Activated CD8-positive, alpha-beta T cell treated with anti-CD3 and anti-CD28 coated beads, Interleukin-2, amount 10 ng/mL, durations not matched to agents 7 days and 5 days (primary cell): ENCODE measurements at places on chromosomes 6 and 20. TPM values are rescaled to one million over a fixed set of nuclear protein-coding genes. Genes with fewer than 3 reads are reported as not detected.

- H3K4me3 ChIP-seq = no peak overlapping the region
- H3K36me3 ChIP-seq = peaks cover 37% of the 10 kb centered on the region
- peaks cover 5% of the 10 kb centered on the region for H3K4me1 ChIP-seq
Observed at GRCh38 chr20:44481719-44482416, 6.2 kb downstream of the TTPAL start.

GRCh38 chr20:873875-874607 lies 40.5 kb downstream of the FAM110A start:
- H3K4me3 ChIP-seq = no peak overlapping the region
- DNase-seq = no peak
- H3K27ac ChIP-seq = no peak overlapping the region
- H3K4me1 ChIP-seq = peaks cover 9% of the 10 kb centered on the region
- H3K36me3 ChIP-seq = no peaks in the 10 kb centered on the region

DNA sequence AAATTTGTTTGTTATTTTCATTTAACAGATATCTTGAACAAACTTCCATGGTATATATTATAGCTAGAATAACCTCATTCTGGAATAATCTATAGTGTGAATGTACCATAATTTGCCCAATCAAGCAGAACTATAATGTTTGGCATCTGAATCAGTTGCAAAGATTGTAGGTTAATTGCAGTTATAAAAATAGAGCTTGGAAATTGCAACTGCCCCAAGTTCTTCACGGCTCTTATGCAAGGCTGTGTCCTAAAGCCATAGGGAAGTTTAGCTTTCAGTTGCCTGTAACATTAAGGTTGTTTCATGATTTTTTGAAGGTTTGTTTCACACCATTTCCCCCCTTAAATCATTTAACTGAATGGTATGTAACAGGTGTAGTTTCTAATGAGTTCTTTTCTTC lies 19.4 kb downstream of the NQO2 start:
- peaks cover 50% of the 10 kb centered on the region for H3K36me3 ChIP-seq
- peaks cover 19% of the 10 kb centered on the region for H3K4me1 ChIP-seq
- H3K27ac ChIP-seq = no peak overlapping the region
- DNase-seq = no peak
- H3K4me3 ChIP-seq = no peak overlapping the region
- H3K27me3 ChIP-seq = no peaks in the 10 kb centered on the region

GRCh38 chr20:57173041-57173440 lies 93.4 kb downstream of the BMP7 start:
- DNase-seq = no peak
- no peak overlapping the region for H3K4me3 ChIP-seq
- no peak overlapping the region for H3K27ac ChIP-seq
- H3K27me3 ChIP-seq = no peaks in the 10 kb centered on the region
- no peaks in the 10 kb centered on the region for H3K36me3 ChIP-seq

- H3K27ac ChIP-seq = peak overlapping the region; percentile 79
- no peak overlapping the region for H3K4me3 ChIP-seq
- no peaks in the 10 kb centered on the region for H3K27me3 ChIP-seq
- H3K4me1 ChIP-seq = peaks cover 13% of the 10 kb centered on the region
Observed at GRCh38 chr6:15023448-15023847, 222.4 kb upstream of the JARID2 start.

- DNase-seq = no peak
- H3K4me1 ChIP-seq = peaks cover 33% of the 10 kb centered on the region
- peaks cover 3% of the 10 kb centered on the region for H3K36me3 ChIP-seq
- H3K27me3 ChIP-seq = no peaks in the 10 kb centered on the region
- H3K4me3 ChIP-seq = peak overlapping the region; percentile 1
Observed at GRCh38 chr6:109059571-109060021, 35.0 kb downstream of the SESN1 start.

GRCh38 chr6:41216616-41217015 lies 11.5 kb upstream of the TREML4 start:
- H3K36me3 ChIP-seq = peaks cover 5% of the 10 kb centered on the region
- H3K4me3 ChIP-seq = no peak overlapping the region
- peaks cover 21% of the 10 kb centered on the region for H3K27me3 ChIP-seq
- DNase-seq = no peak
- no peaks in the 10 kb centered on the region for H3K4me1 ChIP-seq
- no peak overlapping the region for H3K27ac ChIP-seq

DNA sequence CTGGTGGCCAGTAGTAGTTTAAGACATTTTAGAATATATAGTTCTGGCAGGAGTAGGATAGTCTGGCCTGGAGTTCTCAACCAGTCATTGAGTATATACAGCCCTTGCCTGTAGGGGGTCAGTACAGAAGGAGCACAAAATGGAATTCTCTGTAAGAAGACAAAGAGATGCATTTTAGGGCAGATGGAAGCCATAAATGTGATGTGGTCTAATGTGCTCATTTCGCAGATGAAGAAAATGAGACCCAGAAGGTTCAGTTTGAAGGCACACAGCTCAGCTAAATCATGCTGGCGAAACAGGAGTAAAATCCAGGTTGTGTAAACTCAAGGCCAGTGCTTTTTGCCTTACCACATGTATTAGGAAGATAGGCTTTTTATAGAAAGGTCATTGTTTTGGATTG lies 29.6 kb downstream of the QKI start:
- no peak overlapping the region for H3K27ac ChIP-seq
- H3K27me3 ChIP-seq = no peaks in the 10 kb centered on the region
- no peak overlapping the region for H3K4me3 ChIP-seq

- no peak overlapping the region for H3K27ac ChIP-seq
- H3K4me3 ChIP-seq = no peak overlapping the region
- peaks cover 79% of the 10 kb centered on the region for H3K36me3 ChIP-seq
- no peak for DNase-seq
Observed at GRCh38 chr20:483815-484644, 21.7 kb upstream of the TBC1D20 start.

Gene TTK
- total RNA-seq = 47.8 TPM

DNA sequence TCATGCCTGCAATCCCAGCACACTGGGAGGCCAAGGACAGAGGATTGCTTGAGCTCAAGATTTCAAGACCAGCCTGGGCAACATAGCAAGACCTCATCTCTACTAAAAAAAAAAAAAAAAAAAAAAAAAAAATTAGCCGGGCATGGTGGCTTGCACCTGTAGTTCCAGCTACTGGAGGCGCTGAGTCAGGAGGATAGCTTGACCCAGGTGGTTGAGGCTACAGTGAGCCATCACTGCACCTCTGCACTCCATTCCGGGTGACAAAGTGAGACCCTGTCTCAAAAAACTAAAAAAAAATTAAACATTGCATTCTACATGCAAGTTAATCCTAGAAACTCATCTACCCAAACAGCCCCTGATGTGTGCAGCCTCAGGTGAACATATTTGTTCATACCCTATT lies 7.3 kb upstream of the TRAM2 start:
- DNase-seq = no peak
- H3K27me3 ChIP-seq = peaks cover 36% of the 10 kb centered on the region
- H3K4me1 ChIP-seq = no peaks in the 10 kb centered on the region
- no peaks in the 10 kb centered on the region for H3K36me3 ChIP-seq
- no peak overlapping the region for H3K4me3 ChIP-seq

DNA sequence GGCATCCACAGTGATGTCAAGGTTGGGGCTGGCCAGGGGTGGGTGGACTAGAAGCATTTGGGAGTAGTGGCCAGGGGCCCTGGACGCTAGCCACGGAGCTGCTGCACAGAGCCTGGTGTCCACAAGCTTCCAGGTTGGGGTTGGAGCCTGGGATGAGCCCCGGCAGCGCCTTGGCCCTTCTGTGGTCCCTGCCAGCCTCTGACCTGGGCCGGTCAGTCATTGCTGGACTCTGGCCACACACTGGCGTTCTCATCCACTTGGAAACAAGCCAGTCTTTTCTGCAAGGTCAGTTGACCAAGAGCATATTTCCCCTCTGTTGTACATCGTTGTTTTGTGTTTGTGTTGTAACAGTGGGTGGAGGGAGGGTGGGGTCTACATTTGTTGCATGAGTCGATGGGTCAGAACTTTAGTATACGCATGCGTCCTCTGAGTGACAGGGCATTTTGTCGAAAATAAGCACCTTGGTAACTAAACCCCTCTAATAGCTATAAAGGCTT lies 8.4 kb downstream of the PSMA7 start:
- H3K27ac ChIP-seq = no peak overlapping the region
- H3K4me1 ChIP-seq = peaks cover 31% of the 10 kb centered on the region
- H3K27me3 ChIP-seq = no peaks in the 10 kb centered on the region
- H3K4me3 ChIP-seq = no peak overlapping the region

Gene GPX5
- total RNA-seq = not detected

DNA sequence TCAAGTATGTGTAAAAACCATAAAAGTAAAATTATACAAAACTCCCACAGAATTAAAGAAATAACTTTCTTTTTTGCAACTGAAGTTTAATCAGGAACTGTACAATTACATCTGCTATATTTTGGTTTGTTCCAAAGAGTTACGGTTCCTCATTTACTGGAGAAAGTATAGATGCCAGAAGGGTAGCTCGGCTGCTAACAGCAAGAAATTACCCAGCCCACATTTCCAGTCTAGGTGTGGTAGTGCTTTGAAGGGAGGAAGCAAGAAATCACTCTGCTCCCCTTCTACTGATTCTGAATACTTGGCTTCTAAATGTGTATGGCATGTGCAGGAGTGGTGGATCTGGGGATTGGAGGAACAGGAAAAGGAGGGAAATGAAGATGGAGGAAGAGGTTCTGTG lies 441.3 kb downstream of the CDC5L start:
- no peak for DNase-seq
- H3K27me3 ChIP-seq = no peaks in the 10 kb centered on the region
- peak overlapping the region; percentile 28 for H3K27ac ChIP-seq
- H3K4me1 ChIP-seq = peaks cover 30% of the 10 kb centered on the region
- peaks cover 15% of the 10 kb centered on the region for H3K36me3 ChIP-seq

DNA sequence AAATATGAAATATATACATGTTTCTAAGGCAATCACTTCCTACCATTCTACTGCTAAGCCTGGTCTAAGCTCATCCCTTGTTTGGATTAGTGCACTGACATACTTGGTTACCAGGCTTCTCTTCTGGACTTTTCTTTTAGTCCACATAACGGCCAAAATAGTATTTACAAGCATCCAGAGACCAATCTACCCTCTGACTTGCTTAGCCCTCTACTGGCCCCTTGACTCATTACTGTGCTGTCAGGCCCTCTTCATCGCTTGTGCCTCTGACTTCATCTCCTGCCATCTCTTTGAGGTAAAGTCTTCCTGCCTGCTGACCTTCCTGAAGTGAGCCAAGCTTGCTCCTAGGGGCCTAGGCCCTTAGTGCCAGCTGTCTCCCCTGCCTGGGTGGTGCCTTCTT lies 35.1 kb downstream of the TULP4 start:
- peaks cover 20% of the 10 kb centered on the region for H3K36me3 ChIP-seq
- H3K4me1 ChIP-seq = no peaks in the 10 kb centered on the region
- H3K27me3 ChIP-seq = no peaks in the 10 kb centered on the region
- DNase-seq = no peak

Gene RRAGD
- total RNA-seq = 2.5 TPM

- H3K27ac ChIP-seq = no peak overlapping the region
- H3K4me1 ChIP-seq = peaks cover 9% of the 10 kb centered on the region
- no peak for DNase-seq
- peaks cover 3% of the 10 kb centered on the region for H3K27me3 ChIP-seq
- H3K36me3 ChIP-seq = no peaks in the 10 kb centered on the region
- no peak overlapping the region for H3K4me3 ChIP-seq
Observed at GRCh38 chr6:157263146-157263545, 60.2 kb downstream of the TMEM242 start.
